Brain (organoid and tissue), 16 donors: ENCODE measurements at places on chromosomes 16 and 17.

- DNase-seq: no peak
These were observed 53.0 kb downstream of the SOCS3 start for GRCh38 chr17:78306913-78307312.

DNA sequence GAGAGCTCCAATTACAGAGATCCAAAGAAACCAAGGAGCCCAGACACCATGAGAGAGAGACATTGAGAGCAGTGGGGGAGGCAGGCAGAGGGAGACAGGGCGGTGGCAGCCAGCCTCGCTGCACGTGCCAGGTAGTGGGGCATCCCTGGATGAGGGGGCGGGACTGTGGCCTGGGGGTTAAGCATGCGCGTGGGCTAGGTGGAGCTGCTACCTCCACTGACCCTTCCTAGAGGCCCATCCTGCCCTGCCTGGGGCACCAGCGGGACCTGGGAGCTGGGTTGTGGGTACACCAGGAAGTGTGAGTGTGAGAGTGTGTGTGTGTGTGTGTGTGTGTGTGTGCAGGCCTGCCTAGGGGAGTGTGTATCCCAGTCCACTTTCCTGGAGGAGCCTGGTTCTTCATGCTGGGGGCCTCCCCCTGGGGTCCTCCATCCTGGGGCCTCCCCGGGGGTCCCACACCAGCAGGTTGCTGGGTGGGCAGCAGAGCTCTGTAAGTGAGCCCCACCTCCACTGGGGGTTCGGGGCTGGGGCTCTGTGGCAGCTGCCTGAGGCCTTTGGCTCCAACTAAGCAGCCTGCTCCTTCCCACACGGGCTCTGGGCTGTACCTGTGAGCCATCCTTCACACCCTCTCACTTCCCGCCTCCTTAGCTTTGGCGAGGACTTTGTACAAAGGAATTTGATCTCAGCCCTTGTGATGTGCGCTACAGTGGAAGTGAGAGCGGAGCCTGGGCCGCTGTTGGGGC is 127.4 kb downstream of the IRF8 start:
- DNase-seq: no peak

GRCh38 chr16:86476956-86477534 is 33.3 kb upstream of the FOXF1 start:
- DNase-seq: no peak

DNA sequence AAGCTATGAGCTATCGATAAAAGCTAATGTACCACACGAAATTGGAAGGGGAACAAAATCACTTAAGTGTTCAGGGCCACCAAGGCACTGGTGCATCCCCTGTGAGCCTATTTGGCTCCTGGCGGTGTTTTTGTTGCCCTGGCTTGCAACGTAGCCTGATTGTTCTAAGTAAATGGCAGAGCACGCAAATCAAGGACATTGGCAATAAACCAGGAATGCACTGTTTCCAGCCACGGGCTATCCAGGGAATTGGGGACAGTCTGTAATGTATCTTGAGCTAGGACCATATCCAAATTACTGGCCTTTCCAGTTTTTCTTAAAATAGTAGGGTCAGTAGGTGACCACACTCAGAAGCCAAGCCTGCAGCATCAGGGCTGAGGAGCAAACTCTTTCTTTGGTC is 734.0 kb downstream of the MAF start:
- no peak for DNase-seq

- no peak for DNase-seq
These were observed 15.0 kb upstream of the PEMT start for GRCh38 chr17:17606416-17607000.

- peak; percentile 11 for DNase-seq
These were observed 10.0 kb downstream of the ATP5PD start for GRCh38 chr17:75036643-75037268.

GRCh38 chr16:17939723-17940122 is 396.8 kb downstream of the NPIPA8 start:
- no peak for DNase-seq

- no peak for DNase-seq
These were observed 373.5 kb downstream of the KCNJ2 start for GRCh38 chr17:70542876-70543275.

GRCh38 chr16:24036614-24037013 is 200.8 kb downstream of the PRKCB start:
- DNase-seq: peak; percentile 62

GRCh38 chr16:369866-370436 is 387 bp downstream of the MRPL28 start:
- no peak for DNase-seq

- DNase-seq: peak; percentile 8
These were observed 180.6 kb downstream of the COPRS start for GRCh38 chr17:31678431-31678830.

DNA sequence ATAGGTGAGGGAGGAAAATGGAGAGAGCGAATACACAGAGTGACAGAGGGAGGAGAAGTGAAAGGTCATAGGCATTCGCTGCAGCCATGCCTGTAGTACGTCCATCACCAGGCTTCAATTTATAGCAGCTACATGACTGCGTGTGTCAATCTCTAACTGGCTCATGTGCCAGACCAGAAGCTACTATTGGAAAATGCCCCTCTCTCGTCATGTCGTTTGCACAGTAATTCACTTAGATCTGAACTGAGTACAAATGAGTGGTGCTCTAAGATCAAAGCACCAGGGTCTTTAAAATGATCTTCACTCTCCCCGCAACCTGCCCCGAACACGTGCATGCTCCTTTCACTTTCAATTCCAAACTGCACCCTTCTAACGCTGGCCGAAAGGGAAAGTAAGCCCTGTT is 51.3 kb downstream of the ADCY9 start:
- no peak for DNase-seq

- DNase-seq: no peak
These were observed 49.7 kb downstream of the TUBD1 start for GRCh38 chr17:59842901-59843652.

GRCh38 chr16:3149630-3150345 is 15.0 kb downstream of the ZNF213 start:
- DNase-seq: peak; percentile 65

DNA sequence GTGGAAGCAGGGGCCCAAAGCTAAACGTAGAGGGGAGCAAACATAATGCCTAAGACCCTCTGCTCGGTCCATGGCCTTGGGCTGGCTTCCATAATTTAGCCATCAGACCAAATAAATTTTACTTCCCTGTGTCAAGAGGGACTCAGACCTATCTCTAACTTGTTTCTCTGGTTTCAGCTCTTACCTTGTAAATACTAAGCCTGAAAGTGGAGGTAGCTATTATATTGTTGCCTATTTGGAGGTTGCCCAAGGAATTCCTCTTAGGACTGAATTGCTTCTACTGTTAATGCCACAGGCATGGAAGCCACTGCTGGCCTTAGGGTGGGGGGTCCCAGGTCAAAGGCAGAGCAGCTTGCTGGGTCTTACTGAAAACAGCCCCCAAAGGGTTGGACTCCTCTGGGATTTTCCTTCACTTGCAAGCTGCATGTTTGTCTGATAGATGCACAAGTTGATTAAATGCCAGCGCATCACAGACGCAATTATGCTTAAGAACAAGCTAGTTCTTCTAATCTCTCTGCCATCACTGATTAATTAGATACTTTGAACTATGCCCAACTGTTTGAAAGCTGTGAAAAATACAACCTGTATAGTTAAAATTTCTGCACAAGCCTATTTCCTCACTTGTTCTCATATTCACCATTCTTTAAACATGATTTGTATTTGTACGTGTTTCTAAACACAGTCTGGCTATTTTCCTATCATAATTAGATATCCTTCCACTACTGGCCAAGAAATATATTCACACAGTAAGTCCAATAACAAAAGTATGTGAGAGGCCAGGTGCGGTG is 67.9 kb upstream of the HAS3 start:
- peak; percentile 56 for DNase-seq

DNA sequence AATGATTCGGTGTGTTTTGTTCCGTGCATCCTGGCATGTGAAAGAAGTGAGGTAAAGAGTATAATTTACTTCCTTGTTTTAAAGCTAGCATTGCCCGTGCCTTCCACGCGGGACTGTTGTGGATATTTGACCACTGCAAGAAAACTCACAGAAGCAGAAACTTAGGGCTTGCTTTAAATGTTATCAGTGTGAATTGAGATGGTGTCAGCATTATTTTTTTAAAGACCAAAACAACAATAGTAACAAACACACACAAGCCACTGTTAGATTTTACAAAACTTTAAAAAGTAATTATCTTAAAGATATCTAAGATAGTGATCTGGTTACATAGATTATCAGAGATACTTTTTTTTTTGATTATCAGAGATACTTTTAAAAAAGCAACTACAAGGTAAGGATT is 47.4 kb downstream of the WWOX start:
- no peak for DNase-seq
